ENCODE measurements at places on chromosomes 1 and 21. TPM values are rescaled to one million over a fixed set of nuclear protein-coding genes. Genes with fewer than 3 reads are reported as not detected.
A peak's percentile ranks its signal among the peaks of the same experiment; 100 is the strongest.

Gene LAMC2
- not detected for total RNA-seq

Gene KCNK1
- not detected for total RNA-seq

Gene KCNC4
- 9.8 TPM for total RNA-seq

Gene HMGN2
- 462 TPM for total RNA-seq

Gene CASQ2
- not detected for total RNA-seq

Gene GPR37L1
- not detected for total RNA-seq

Gene SLC9C2
- not detected for total RNA-seq

- no peak for DNase-seq
Measured at GRCh38 chr21:39670701-39671100, 58.0 kb downstream of the B3GALT5 start.

DNA sequence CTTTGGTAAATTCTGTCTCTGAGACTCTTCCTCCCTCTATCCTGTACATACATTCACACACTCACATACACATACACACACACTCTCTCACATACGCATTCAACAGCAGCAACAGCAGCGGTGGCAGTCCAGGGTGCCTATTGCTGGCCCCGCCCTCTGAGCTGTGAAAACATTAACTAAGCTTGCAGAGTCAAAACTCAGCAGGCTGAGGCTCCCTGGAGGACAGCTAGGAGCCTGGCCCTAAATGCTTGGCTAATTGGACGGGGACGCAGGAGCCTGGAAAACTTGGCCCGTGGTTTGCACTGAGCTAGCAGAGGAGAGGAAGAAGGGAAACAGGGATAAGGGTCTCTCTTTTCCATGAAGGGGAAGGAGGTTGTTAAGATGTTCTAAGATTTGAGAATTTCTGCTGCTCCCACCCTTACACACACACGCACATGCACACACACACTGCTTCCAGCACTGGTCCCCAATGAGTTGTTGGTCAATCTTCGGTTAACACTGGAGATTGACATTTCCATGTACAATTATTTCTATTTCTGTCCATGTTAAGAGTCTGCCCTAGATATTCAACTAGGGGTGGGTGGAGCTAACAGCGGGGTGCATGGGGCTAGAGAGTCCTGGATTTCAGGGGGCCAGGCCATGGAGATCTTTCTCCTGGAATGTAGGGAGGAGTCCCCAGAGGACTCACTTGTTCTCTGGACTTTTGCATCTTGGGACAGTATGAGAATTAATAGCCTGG is 94.2 kb downstream of the PLXNA2 start:
- DNase-seq: no peak

DNA sequence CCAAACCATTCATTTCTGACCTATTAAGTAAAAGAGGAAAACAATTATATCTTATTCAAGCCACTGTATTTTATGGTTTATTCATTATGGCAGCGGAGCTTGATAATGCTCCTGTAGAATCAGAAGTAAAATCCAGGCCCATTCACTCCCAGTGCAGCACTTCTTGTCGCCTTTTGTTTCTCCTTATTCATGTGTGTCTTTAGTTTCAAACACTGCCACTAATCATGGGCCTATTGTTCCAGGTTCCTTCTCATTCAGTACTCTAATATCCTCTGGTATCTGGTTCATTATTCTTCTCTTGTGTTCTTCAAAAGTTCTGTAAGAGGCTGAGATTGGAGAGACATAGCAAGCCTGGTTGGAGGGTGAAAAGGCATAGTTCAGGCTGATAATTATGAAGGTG is 218.3 kb downstream of the LRRIQ3 start:
- DNase-seq: no peak

DNA sequence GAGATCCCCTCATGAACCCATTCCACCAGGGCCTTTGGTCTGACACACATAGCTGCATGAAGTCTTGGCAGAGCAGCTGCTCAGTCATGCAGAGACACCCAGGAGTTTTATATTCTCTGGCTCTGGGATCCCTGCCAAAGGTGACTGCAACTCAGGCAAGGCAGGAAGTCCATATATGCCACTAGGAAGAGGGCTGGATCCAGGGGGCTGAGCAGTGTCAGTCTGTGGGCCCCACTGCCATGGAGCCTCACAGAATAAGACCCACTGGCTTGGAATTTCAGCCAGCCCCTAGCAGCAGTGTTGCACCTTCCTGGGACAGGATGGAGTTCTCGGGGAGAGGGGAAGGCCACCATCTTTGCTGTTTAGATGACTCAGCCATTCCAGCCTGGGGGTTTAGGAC is 199.7 kb downstream of the TBX15 start:
- no peak for DNase-seq

DNA sequence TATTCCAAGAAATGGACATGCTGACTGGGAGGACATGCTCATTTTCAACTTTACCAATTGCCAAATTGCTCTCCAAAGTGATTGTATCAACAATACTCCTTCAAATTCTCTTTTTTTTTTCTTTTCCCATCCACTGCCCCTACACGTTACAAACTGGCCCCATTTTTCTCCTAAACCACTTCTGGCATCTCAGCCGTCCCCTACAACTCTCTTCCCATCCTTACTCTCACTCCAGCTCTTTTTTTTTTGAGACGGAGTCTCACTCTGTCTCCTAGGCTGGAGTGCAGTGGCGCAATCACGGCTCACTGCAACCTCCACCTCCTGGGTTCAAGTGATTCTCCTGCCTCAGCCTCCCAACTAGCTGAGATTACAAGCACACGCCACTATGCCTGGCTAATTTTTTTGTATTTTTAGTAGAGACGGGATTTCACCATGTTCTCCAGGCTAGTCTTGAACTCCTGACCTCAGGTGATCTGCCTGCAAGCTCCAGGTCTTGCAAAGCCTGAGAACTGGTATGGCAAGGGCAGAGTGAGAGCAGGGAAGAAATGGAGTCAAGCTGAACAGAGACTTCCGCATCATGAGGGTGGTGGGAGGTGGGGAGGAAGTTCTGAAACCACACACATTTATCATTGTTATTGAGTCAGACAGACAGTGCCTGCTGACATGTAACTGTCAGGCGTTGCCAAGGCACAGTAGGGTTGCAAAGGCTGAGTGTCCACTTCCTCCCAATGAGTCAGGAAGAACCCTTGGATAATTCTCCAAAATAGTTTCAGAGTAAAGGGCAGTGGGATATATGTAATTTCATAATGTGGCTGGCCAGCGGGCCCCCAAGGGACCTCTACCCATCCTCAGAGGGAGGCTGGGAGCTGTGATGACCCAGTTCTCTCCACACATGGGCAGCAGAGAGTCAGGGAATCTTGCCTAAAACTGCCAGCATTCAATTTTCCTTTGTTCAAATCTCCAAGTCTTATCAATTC is 17.4 kb downstream of the CELA3A start:
- peak; percentile 35 for DNase-seq

DNA sequence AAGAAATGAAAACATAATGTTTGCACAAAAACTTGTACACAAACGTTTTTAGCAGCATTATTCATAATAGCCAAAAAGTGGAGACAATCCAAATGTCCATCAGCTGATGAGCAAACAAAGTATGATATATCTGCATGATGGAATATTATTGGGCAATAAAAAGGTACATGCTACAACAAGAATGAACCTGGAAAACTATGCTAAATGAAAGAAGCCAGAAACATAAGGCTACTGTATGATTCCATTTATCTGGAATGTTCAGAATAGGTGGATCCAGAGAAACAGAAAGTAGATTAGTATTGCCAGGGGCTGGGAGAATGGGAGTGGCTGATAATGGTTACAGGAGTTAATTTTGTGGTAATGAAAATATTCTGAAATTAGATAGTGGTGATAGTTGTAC is 19.0 kb downstream of the FBXO28 start:
- DNase-seq: no peak

GRCh38 chr1:228107636-228108035 is 1.5 kb downstream of the MRPL55 start:
- DNase-seq: no peak

- no peak for DNase-seq
Measured at GRCh38 chr1:206469411-206469932, 804 bp upstream of the IKBKE start.

- no peak for DNase-seq
Measured at GRCh38 chr1:119794876-119795240, 16.4 kb downstream of the REG4 start.
